Calu3 (cell line): ENCODE measurements at places on chromosomes 5 and 9.

GRCh38 chr5:132414634-132415378 lies 45.3 kb downstream of the SLC22A5 start:
- peak; percentile 57 for DNase-seq

DNA sequence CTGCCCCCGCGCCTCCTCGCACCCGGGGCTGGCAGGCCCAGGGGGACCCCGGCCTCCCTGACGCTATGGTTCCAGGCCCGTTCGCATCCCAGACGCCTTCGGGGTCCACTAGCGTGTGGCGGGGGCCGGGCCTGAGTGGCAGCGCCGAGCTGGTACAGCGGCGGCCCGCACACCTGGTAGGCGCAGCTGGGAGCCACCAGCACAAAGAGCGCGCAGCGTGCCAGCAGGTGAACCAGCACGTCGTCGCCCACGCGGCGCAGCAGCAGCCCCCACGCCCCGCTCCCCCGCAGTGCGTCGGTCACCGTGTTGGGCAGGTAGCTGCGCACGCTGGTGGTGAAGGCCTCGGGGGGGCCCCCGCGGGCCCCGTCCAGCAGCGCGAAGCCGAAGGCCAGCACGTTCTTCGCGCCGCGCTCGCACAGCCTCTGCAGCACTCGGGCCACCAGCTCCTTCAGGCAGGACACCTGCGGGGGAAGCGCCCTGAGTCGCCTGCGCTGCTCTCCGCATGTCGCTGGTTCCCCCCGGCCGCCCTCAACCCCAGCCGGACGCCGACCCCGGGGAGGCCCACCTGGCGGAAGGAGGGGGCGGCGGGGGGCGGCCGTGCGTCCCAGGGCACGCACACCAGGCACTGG lies 548 bp downstream of the TERT start:
- no peak for DNase-seq

- peak; percentile 13 for DNase-seq
Measured at GRCh38 chr9:130276121-130276520, 10.6 kb downstream of the HMCN2 start.

DNA sequence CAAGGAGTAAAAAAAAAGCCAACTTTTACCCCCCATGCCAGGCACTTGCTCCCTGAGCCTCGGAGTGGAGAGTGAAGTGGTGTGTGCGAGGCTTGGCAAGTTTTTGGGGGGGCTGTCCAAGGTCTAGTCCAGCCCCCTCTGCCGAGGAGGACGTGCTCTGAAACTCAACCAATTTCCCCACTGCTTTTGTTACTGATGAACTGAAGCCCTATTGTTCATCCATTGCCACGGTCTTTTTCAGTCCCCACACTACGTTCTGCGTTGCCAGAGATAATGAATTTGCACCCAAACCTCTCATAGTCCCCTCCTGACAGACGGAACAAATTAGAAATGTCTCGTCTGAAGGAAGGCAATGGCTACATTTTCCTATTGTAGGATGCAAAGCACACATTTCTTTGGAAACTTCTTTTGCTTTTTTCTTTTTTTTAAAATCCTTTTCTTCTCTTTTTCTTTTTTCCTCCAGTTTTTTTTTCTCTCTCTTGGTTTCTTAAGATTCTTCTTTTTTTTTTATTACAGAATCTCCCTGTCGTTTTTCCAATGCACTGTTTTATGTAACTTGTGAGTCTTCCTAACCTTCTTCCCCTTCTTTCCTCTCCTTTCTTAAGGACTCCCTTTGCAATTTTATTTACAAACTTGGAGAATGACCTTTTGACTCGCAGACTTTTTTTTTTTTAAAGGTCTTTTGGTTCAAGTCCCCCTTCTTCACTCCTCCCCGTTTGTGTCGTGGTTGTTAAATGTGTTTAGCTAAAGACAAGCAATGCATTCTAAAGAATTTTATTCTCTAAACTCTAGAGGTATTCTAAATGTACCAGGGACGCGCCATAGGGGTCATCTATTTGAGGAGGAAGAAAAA lies 209.5 kb downstream of the MEF2C start:
- DNase-seq: no peak

GRCh38 chr5:97087138-97087537 lies 55.3 kb downstream of the LIX1 start:
- DNase-seq: no peak

DNA sequence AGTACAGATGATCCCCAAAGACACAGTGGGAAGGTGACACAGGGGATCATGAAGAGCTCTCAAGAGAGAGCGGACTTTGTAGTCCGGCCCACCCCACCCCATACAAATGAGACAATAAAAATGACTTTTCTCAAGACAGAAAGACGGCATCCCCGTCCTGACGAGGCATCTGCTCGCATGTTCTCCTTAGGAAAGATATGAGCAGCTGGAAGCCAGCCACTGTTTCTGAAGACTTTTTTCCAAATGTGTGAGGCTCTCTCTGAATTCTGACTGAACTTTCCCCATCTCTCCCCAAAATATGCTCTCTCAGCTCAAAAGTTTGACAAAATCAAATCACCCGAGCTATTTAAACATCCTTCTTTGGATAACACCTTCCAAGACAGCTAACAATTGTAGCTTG lies 105.2 kb downstream of the RFK start:
- no peak for DNase-seq

DNA sequence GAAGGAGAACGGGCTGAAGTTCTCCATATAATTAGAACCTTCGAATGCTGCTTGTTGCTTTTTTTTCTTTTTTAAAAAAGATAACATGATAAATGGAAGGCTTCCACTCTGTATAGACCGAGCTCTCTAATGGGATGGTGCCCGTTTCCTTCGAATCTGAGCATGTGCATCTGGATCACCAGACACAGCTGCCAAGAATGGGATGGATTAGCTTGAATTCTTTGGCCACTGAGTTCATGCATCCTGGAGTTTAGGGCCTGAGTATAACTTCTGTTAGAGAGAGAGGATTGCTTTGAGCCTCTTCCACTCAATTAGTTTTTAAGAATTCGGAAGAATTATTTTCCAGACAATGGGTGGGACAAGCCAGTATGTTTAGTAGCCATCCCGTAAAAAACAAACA lies 93.7 kb upstream of the GDNF start:
- DNase-seq: no peak

GRCh38 chr5:90359073-90359920 lies 50.3 kb downstream of the CETN3 start:
- no peak for DNase-seq
